Activated CD4-positive, alpha-beta T cell treated with anti-CD3 and anti-CD28 coated beads, Interleukin-2, amount 10 ng/mL, durations not matched to agents 7 days and 5 days (primary cell): ENCODE measurements at places on chromosomes 12 and 14.
A peak's percentile ranks its signal among the peaks of the same experiment; 100 is the strongest.

- no peak overlapping the region for H3K27ac ChIP-seq
- H3K36me3 ChIP-seq = no peaks in the 10 kb centered on the region
- H3K4me3 ChIP-seq = no peak overlapping the region
- DNase-seq = no peak
- H3K4me1 ChIP-seq = no peaks in the 10 kb centered on the region
Observed at GRCh38 chr14:22426711-22427110, 162.3 kb downstream of the DAD1 start.

DNA sequence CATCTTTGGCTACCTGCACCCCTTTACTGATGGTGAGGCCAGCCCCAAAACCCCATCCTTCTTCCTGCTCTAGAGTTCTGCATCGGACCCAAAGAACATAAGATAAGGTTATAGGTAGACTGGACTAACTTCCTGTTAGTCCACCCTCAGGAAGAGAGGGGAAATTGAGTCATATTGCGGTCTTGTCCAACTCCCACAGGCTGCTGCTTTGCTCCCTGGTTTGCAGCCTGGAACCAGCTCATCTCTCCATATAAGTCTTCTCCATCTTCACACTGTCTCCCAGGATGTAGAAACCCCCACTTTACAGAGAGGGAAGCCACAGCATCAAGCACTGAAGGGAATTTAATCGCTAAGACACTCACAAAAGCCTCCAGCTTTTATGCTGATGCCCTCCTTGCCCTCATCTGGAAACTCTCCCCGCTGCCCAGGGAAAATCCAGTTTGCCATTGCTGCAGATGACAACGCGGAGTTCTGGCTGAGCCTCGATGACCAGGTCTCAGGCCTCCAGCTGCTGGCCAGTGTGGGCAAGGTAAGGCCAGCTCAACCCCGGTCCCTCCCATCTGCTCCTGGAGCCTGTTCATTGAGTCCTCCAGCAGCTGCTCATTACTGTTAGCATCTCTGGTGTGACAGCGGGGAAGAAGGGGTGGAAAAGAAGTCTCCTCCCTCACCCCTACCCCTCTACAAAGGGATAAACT lies 85.3 kb downstream of the B4GALNT3 start:
- H3K36me3 ChIP-seq = no peaks in the 10 kb centered on the region
- H3K4me3 ChIP-seq = no peak overlapping the region
- DNase-seq = no peak
- peaks cover 13% of the 10 kb centered on the region for H3K27me3 ChIP-seq
- H3K4me1 ChIP-seq = peaks cover 26% of the 10 kb centered on the region

DNA sequence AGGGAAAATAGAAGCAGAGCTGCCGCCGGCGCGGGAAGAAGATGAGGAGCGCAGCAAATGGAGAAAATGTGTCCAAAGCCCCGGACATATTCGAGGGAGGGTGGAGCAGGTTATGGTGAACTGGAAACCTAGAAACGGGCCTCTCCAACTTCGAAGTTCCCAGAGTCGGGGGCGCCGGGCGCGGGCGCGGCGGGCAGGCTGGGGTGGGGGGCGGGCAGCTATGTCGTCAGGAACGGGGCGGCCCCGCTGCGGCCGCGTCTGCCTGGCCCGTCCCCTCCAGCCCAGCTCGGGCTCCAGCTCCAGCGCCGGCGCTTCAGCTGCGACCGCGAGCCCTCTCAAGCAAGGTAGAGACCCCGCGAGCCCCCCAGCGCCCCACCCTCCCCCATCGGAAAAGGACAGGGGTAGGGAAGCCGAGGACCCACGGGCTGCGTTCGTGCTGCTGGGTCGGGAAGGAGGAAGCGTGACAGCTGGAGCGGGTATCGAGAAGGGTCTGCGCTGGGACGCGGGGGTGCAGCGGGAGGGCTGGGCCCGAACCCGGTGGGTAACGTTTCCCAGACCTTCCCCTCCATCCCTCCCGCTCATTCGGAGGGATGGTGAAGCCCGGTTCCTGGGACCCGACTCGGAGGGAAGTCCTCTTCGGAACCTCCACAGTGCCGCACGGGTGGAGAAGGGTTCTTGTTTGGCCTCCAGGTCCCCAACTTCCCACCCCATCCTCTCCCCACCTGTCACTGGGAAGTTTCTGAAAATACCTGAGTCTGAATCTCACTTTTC lies 1.0 kb downstream of the DGKA start:
- H3K27me3 ChIP-seq = no peaks in the 10 kb centered on the region
- peaks cover 69% of the 10 kb centered on the region for H3K36me3 ChIP-seq
- H3K27ac ChIP-seq = peak overlapping the region; percentile 99
- H3K4me1 ChIP-seq = peaks cover 48% of the 10 kb centered on the region
- peak overlapping the region; percentile 89 for H3K4me3 ChIP-seq

DNA sequence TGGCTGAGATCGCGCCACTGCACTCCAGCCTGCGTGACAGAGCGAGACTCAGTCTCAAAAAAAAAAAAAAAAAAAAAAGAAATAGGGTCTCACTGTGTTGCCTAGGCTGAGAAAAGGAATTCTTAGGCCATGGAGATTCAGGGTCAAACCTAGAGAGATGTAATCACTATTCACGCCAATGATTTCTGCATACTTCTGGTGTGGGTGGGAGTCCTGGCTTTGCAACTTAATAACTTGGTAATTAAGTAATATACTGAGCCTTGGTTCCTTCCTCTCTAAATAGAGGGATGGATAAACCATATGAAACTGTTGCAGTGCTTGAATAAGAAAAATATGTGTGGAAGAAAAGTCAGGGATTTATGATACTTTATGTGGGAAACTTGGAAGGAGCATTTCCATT lies 2.7 kb downstream of the ZNF410 start:
- DNase-seq = no peak
- no peaks in the 10 kb centered on the region for H3K27me3 ChIP-seq
- H3K27ac ChIP-seq = no peak overlapping the region
- peaks cover 46% of the 10 kb centered on the region for H3K4me1 ChIP-seq
- peaks cover 13% of the 10 kb centered on the region for H3K36me3 ChIP-seq

DNA sequence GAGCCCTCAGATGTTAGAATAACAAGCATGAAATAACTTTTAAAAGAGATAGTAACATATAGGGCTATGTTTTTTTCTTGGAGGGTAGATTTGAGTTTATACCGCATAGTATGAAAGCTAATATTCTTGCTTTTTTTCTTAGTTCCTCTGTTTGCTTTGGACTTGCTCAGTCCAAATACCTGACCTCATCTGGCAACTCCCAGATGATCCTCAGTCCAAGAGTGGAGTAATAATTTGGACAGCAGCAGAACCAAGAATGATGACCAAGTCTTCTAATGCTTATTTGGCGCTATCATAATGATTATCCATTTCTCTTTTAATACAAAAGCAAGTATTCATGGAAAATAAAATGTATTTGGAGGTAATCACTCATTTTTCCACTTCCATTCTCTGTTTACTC lies 45.6 kb downstream of the GUCY2C start:
- peaks cover 2% of the 10 kb centered on the region for H3K27me3 ChIP-seq

GRCh38 chr14:37253905-37254304 lies 56.2 kb downstream of the MIPOL1 start:
- no peaks in the 10 kb centered on the region for H3K4me1 ChIP-seq
- no peak for DNase-seq
- H3K4me3 ChIP-seq = no peak overlapping the region
- H3K27me3 ChIP-seq = no peaks in the 10 kb centered on the region
- H3K27ac ChIP-seq = no peak overlapping the region

GRCh38 chr12:111444314-111444924 lies 38.7 kb downstream of the SH2B3 start:
- peak overlapping the region; percentile 88 for H3K27ac ChIP-seq
- H3K36me3 ChIP-seq = peaks cover 44% of the 10 kb centered on the region
- no peaks in the 10 kb centered on the region for H3K27me3 ChIP-seq
- peak; percentile 59 for DNase-seq
- H3K4me3 ChIP-seq = peak overlapping the region; percentile 35

DNA sequence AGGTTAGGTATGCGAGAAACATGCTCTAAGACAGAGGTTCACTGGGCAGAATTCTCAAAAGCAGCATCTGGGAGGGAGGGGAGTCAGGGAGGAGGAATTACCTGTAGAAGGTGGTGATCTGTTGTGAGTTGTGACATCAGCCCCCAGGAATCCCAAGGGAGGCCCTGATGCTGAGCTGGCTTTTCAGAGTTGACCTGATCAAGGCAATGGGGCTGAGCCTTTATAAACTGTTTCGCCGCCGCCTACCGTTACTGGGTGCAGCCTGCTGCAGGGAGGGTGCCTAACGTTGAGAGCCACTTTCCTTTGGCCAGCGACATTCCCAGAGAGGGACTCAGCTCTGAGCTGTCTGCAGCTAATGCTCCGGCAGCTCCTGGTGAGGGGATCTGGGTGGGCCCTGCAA lies 257.9 kb upstream of the TMEM132C start:
- H3K4me1 ChIP-seq = no peaks in the 10 kb centered on the region
- H3K27ac ChIP-seq = no peak overlapping the region
- H3K27me3 ChIP-seq = no peaks in the 10 kb centered on the region
- no peak overlapping the region for H3K4me3 ChIP-seq

DNA sequence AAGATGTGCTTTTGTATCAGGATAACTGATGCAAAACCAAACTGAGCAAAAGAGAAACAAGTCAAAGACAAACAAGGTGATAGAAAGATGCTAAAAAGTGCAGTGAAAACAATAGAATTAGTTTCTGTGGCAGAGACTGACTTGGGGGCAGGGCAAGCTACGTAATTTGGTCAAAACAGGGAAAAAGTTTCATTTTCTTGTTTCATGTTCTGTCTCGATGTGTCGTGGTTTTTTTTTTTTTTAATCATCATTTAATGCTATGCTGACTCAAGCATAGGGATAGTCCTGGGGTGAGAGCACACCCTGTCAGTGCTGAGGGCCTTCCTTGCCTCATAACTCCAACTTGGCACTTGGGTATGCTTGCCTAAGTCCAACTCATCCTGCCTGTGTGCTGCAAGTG lies 144.1 kb upstream of the PTPRQ start:
- H3K27ac ChIP-seq = no peak overlapping the region
- no peaks in the 10 kb centered on the region for H3K4me1 ChIP-seq
- no peak overlapping the region for H3K4me3 ChIP-seq

GRCh38 chr12:26878661-26879119 lies 45.7 kb upstream of the ITPR2 start:
- H3K4me1 ChIP-seq = no peaks in the 10 kb centered on the region
- H3K4me3 ChIP-seq = no peak overlapping the region
- DNase-seq = no peak
- H3K27ac ChIP-seq = no peak overlapping the region

GRCh38 chr12:116876151-116876869 lies 4.9 kb downstream of the HRK start:
- H3K4me3 ChIP-seq = no peak overlapping the region
- no peak overlapping the region for H3K27ac ChIP-seq
- peaks cover 2% of the 10 kb centered on the region for H3K36me3 ChIP-seq
- H3K27me3 ChIP-seq = peaks cover 76% of the 10 kb centered on the region
